ENCODE measurements at places on chromosomes 11 and 22.

DNA sequence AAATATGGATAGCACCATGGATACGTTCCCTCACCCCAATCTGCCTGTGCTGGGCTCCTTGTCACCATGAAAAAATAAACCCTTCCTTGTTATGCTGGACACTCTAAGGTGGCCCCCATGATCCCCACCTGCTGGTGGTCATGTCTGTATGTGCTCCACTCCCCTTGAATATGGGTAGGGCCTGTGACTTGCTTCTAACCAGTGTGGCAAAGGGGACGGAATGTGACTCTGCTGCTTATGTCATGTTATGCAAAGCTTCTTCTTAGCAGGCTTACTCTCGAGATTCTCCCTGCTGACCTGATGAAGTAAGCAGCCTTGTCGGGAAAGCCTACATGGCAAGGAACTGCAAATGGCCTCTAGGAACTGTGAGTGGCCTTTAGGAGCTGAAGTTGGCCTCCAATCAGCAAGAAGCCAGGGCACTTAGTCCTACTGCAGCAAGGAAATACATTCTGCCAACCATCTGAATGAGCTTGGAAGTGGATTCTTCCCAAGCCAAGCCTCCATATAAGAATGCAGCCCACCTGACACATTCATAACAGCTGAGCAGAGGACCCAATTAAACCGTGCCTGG lies 159.9 kb downstream of the CCDC34 start:
- DNase-seq = no peak

GRCh38 chr11:47467357-47467756 lies 18.4 kb upstream of the RAPSN start:
- DNase-seq = no peak

DNA sequence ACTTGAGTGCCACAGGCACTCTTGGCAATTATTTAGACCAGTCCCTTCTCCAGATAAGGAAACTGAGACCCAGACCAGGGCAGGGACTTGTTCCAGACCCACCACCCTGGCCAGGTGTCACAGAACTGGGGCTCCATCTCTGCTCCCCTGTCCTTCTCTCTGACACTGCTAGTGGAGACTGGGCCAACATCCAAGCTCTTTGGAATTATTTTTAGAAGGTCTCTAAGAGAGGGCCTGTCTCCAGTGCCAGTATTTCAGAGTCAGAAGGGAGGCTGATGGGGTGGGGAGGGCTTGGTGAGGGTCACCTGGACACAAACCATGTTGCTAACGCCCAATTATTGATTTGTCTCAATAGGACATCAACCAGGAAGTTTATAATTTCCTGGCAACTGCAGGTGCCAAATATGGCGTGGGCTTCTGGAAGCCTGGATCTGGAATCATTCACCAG lies 32.7 kb downstream of the POLR3H start:
- no peak for DNase-seq

DNA sequence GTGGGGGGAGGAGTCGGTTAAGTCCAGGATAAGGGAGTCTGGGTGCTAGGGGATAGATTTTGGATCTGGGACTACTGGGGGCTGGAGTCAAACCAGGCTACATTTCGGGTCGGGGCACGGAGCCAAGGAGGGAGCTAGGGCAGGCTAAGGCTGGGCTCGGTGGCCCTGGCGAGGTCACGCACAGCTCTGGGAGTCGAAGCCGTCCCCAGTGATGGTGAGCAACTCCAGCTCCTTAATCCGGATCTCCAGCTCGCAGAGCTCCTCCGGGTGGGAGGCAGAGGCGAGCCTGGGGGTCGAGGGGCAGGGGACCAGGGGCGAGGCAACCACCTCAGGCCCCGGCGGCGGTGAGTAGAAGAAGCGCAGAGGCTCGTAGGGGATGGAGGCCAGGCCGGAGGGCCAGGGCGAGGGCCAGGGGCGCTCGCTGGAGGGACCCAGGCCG lies 544 bp downstream of the C11orf91 start:
- no peak for DNase-seq

GRCh38 chr11:73340164-73340563 lies 32.1 kb downstream of the ARHGEF17 start:
- DNase-seq = no peak

GRCh38 chr11:77191823-77192495 lies 63.9 kb downstream of the MYO7A start:
- no peak for DNase-seq

- no peak for DNase-seq
These were observed 16.6 kb upstream of the MS4A6E start for GRCh38 chr11:60310407-60310998.

GRCh38 chr22:44147008-44147645 lies 33.6 kb upstream of the PARVG start:
- DNase-seq = no peak

- no peak for DNase-seq
These were observed 555.8 kb downstream of the BRD1 start for GRCh38 chr22:49271831-49272230.

DNA sequence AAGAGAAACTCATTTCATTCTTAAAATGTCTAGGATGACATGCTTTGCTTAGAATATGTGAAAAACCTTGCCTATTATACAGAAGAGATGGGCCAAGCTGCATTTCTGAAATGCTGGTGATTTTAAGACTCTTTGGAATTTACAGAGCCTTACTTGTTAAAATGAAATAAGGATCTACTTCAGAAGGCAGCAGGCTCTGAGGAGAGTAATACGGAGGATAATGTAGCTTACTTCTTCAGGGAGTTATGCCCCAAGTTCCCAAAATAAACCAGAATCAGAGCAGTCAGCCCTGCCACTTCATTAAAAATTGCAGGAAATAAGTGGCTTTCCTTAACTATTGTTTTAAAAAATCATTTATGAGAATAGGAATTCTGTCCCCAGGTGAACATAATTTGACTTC lies 1000.3 kb upstream of the RAG2 start:
- no peak for DNase-seq

- DNase-seq = no peak
These were observed 94.5 kb downstream of the CASP12 start for GRCh38 chr11:104803776-104804175.
